ENCODE measurements at places on chromosomes 5 and 9.

DNA sequence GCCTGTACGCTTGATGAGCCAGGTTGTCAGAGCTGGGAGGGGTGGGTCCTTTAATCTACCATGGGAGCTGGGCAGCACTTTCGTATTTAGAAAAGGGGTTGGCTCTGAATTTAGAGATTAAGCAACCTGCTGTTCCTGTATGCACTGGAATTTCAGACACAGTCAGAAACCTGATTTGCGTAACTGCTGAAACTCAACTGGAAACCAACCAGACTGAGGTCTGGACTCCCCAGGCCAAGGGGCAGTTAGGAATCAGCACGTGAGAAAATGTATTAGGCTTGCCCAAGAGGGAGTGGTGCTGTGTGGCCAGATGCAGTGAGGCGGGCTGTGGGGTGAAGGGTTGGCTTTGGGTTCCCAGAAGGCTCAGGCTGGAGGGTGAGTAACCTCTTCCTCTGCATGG is 235.0 kb downstream of the GOLPH3 start:
- DNase-seq = no peak

DNA sequence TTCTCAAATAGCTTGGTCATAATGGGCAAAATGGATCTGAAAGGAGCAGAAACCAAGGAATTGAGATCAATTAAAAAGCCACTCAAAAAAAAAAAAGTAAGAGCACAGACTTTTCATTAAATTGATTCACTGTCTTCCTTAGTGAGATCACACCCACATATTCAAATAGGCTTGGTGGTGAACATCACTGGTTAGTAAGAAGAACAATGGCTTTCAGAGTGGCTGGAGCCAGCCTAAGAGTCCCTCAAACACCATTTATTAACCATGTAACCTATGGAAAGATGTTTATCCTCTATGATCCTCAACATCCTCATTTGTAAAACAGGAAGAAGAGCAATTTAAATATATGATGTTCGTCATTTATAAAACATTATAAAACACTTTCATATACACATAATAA is 12.4 kb downstream of the CCDC112 start:
- DNase-seq = no peak

GRCh38 chr9:134575901-134576176 is 65.8 kb upstream of the COL5A1 start:
- no peak for DNase-seq

GRCh38 chr9:97742545-97742944 is 45.4 kb upstream of the XPA start:
- DNase-seq = no peak

GRCh38 chr5:52893105-52893504 is 96.0 kb upstream of the ITGA2 start:
- no peak for DNase-seq

DNA sequence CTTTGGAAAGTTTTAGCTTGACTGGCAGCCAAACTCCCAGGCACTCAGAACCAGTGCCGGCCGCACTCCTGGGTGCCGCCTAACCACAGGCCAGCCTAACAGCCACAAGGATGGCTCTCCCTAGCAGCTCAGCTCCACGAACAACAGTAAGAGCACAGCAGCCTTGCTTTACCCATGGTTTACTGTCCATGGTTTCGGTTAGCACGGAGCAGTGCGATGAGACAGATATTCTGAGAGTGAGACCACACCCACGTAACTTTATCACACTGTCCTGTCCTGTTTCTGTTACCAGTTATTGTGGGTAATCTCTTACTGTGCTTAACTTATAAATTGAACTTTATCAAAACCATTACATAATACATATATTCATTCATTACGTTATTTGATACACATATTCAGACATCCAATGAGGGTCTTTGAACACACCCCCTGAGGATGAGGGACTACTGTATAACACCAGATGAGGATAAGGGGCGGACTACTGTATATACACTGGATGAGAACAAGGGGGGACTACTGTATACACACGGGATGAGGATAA is 12.4 kb downstream of the CLPTM1L start:
- DNase-seq = no peak

DNA sequence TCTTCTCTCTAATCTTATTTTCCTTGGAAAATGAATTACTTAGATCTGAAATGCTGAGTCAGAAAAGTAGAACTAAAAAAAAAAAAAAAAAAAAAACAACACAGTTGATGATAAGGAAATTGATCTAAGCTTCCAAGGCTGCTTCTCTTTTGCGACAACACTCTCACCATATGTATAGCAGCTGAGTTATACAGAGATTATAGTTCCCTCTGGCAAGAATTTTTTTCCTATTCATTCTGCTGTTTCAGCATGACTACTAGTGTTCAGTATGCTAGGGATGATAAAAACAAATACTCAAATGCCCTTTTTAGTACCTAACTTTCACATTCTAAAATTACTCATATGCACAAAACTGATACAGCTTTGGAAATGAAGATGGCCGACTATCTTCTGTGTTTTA is 267.3 kb downstream of the MLLT3 start:
- no peak for DNase-seq

DNA sequence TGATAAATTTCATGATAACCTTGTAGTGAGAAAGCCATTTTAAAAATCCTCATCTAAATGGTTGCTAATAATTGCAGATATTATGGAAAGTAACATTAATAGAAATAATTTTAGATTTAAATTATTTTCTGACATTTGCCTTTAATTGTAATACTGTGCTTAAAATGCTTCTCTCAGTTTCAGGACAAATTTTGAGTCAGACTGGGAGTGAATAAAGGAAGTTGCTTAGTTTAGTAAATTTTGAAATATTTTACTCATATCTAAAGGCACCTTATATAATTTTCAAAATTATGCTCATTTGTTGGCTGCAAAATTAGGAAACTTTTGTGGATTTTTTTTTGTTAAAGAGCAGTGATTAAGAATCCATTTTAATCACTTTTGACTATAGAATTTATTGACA is 93.8 kb downstream of the CSNK1G3 start:
- no peak for DNase-seq

- no peak for DNase-seq
Measured at GRCh38 chr5:124706729-124707361, 39.6 kb downstream of the ZNF608 start.

DNA sequence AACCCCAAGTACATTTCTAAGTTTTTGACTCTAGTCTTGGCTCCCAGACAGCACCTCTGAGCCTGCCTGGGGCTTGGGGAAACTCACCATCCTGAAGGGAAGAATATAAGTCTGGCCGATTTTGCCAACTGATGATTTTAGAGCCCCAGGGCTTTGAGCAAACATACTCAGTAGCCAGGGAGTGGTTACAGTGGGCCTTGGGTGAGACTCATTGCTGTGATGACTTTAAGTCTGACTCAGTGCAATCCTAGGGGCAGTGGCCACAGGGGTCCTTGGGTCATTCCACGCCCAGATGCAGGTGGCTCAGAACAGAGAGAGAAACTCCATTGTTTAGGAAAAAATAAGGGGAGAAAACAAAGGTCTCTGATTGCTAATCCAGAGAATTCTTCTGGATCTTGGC is 312.0 kb upstream of the EDIL3 start:
- DNase-seq = no peak

- no peak for DNase-seq
Measured at GRCh38 chr5:175872287-175873087, 1.1 kb downstream of the CPLX2 start.

GRCh38 chr5:14512574-14512973 is 69.0 kb upstream of the OTULINL start:
- DNase-seq = no peak
